ENCODE measurements at places on chromosomes 3 and 15.

DNA sequence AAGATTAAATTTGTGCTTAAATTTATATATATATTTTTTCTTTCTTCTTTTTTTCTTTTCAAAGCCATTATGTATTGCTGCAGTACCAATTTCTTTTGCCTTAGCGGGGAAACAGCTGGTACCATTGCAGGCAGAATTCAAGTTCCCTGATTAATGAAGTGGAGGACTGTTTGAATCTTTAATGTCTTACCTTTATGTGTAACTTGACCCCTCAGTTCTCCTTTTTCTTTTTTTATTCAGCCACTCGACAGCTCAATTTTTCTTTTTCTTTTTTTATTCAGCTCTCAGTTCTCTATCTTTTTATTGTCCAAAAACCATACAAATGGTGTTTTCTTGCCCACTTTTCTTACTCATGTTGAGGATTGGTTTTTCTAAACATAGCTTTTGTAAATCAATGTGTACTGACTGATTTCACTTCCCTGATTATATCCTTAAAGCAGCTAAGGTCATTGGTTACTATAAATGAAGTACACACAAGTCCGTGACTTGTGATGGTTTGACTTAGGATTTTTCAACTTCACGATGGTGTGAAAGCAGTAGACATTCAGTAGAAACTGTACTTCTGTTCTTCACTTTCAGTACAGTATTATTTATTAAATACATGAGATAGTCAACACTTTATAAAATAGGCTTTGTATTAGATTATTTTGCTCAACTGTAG is 22.8 kb downstream of the ATP2C1 start:
- DNase-seq = no peak

GRCh38 chr3:177726807-177727206 is 529.5 kb upstream of the TBL1XR1 start:
- no peak for DNase-seq

DNA sequence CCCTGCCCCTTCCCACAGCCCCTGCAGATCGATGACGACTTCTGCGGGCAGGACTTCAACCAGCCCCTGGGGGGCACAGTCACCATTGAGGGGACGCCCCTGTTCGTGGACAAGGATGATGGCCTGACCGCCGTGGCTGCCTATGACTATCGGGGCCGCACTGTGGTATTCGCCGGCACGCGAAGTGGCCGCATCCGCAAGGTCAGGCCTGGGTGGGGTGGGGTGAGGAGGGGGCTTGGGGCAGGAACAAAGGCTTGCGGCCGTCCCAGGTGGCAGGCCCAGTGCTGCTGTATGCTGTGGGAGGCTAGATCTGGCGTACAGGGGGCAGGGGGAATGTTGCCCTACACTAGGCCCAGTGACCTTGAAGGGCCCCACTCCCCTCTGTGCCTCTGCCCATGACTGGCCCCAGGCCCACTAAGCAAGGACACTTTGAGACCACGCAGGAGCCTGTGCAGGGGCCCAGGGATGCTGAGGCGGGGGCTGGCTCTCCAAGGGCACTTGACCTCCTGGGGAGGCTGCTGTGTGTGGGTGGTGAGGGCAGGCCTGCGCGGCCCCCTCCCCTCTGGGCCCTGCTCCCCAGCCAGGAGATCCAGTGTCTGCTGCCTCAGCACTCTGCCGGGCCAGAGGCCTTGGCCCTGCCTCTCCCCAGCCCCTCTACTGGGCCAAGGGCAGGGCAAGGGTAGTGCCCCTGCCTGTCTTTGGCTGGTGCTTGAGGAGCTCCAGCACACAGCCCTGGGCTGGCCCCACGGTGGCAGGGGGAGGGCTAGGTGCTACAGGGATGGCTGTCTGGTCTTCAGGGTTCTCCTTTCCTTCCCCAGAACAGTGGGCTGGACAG is 8.7 kb downstream of the PLXNA1 start:
- DNase-seq = no peak

DNA sequence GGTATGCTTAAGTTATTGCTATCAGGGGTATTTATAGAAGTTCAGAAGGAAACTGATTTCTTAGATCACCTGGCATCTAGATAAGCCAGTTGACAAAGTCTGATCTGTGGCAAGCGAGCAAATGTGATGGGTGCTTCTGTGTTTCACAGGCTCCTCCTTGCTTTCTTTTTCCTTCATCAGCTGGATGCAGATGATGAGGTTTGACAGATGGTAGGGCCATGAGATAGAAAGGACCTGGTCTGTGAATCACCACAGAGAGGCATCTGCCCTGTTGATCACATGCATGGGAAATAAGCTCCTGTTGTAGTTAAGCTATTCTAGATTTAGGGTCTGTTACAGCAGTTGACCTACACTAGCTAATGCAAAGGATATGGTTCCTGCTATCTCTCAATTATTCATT is 372.0 kb downstream of the NEK10 start:
- DNase-seq = no peak

- no peak for DNase-seq
Observed at GRCh38 chr15:83472151-83472550, 25.0 kb downstream of the SH3GL3 start.

DNA sequence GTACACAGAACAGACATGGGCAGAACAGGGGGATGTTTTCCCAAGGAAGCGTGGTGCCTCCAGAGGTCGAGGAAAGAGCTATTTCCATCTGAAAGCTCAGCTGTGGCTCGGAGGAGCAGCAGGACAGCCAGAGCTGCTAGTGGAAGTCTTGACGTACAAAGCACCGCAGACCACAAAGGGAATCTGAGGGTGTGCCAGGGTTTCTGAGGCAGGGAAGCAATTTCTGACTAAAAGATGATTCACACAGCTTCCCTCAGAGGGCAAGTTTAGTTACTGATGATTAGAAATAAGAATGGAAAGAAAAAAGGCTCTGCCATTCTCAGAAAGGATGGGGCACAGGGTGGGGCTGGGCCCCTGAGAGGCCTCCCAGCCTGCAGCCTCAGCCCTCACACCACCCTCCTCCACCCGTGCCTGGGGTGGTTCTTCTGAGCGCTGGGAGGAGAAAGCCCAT is 45.8 kb upstream of the SEC13 start:
- DNase-seq = peak; percentile 56

DNA sequence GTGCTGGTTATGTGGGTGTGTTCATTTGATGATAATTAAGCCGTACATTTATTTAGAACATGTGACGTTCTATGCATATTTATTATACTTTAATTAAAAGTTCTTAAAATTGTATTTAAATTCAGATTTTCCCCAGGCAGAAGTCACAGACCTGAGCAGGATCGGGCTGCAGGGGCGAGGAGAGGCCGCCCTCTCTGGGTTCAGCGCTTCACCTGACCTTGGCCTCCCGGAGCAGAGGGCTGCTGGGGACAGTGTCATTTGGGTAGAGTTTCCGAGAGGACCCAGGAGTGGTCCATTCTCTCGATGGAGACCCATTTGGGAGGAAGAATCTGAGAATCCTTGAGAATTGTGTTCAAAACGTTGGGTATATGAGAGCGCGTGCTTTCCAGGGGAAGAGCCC is 12.0 kb upstream of the TOPBP1 start:
- DNase-seq = no peak

- peak; percentile 25 for DNase-seq
Observed at GRCh38 chr15:48423896-48424475, 92.8 kb downstream of the DUT start.

- no peak for DNase-seq
Observed at GRCh38 chr3:183438735-183439134, 10.3 kb upstream of the MCF2L2 start.

DNA sequence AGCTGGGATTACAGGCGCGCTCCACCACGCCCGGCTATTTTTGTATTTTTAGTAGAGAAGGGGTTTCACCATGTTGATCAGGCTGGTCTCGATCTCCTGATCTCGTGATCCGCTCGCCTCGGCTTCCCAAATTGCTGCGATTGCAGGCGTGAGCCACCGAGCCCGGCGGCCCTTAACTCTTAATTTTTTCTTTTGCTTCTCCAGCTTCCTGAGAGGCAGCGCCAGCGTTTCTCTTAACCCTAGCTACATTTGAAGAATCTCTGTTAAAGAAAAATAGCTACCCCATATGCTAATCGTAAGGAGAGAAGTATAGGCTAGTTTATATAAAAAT is 465 bp upstream of the GK5 start:
- no peak for DNase-seq

DNA sequence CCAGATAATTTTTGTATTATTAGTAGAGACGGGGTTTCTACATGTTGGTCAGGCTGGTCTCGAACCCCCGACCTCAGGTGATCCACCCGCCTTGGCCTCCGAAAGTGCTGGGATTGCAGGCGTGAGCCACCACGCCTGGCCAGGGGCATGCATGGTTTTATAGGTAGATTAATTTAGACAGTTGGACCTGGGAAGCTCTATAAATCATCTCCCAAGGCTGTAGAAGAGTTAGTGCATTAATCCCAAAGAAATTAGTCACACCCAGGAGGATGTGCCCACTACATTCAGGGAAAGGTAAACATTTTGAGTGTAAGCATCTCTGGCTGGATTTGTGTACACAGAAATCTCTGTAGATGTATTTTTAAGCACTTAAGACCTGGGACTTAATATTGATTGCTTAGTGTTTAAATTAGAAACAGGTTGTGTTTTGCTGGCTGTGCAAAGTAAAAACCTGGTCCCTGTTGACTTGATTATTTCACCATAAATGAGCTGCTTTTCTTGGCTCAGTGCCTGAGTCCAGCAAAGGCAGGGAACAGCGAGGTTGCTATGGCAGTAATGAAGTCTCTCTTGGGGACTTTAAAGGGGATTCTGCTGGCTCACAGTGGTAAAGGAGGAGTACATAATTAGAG is 19.2 kb downstream of the EXOSC7 start:
- no peak for DNase-seq

- no peak for DNase-seq
Observed at GRCh38 chr15:50993598-50993997, 85.1 kb downstream of the AP4E1 start.

GRCh38 chr15:64447536-64448315 is 12.7 kb upstream of the ZNF609 start:
- no peak for DNase-seq

- DNase-seq = peak; percentile 34
Observed at GRCh38 chr3:47578119-47578632, 489 bp downstream of the CSPG5 start.

GRCh38 chr3:72830452-72831223 is 17.6 kb downstream of the SHQ1 start:
- no peak for DNase-seq

- no peak for DNase-seq
Observed at GRCh38 chr3:52076896-52077780, 20.8 kb upstream of the DUSP7 start.

DNA sequence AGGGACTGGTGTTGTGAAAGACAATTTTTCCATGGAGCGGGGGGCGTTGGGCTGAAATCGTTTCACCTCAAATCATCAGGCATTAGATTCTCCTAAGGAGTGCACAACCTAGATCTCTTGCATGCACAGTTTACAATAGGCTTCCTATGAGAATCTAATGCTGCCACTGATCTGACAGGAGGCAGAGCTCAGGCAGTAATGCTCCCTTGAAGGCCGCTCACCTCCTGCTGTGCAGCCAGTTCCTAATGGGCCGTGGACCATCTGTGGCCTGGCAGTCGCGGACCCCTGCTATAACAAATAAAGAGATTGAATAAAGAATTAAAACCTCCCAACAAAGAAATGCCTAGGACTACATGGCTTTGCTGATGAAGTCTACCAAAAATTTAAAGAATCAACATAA is 25.3 kb upstream of the ANKRD28 start:
- DNase-seq = no peak

GRCh38 chr15:94887391-94887790 is 656.0 kb downstream of the MCTP2 start:
- DNase-seq = no peak

DNA sequence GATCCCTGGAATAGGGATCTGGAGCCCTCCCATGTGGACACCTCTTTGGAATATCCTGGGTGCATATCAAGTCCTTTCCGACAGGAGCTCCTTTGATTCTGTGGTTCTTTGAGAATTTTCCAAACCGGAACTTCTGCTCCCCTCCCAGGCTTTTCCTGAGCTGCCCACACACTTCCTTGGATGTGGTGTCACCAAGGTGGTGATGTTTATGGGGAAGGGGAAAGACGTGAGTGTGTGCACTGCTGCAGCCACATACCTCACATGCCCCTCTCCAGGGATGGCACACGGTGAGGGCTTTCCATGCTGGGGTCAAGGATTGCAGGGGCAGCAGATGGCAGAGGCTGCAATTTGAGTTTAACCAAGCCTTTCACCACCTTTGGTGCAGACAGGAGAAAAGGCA is 27.9 kb upstream of the PSTPIP1 start:
- no peak for DNase-seq

DNA sequence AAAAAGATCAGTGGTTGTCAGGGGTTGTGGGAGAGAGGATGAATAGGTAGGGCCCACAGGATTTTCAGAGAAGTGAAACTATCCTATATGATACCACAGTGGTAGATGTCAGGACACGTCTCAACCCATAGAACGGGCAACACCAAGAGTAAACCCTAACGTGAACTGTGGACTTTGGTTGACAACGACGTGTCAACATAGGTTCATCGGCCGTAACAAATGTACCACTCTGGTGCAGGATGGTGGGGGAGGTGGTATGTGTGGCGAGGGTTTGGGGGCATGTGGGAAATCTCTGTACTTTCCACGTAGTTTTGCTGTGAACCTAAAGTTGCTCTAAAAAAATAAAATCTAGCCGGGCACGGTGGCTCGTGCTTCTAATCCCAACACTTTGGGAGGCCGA is 13.0 kb upstream of the PIGZ start:
- no peak for DNase-seq

DNA sequence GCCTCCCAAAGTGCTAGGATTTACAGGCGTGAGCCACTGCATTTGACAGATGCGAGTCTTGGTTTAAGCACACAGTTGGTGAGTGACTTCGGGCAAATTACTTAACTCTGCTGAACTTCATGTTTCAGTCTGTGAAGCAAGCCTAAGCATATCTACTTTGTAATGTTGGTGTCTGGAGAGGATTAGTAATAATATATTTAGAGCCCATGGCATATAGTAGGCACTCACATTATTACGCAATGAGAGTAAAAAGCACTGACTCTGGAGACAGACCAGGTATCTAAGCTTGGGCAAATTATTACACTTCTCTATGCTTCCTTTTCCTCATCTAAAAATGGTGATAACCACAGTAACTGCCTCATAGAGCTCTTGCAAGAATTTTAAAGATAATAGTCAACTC is 208.7 kb upstream of the P2RY1 start:
- DNase-seq = no peak

- no peak for DNase-seq
Observed at GRCh38 chr15:57198131-57198530, 178.2 kb upstream of the CGNL1 start.

DNA sequence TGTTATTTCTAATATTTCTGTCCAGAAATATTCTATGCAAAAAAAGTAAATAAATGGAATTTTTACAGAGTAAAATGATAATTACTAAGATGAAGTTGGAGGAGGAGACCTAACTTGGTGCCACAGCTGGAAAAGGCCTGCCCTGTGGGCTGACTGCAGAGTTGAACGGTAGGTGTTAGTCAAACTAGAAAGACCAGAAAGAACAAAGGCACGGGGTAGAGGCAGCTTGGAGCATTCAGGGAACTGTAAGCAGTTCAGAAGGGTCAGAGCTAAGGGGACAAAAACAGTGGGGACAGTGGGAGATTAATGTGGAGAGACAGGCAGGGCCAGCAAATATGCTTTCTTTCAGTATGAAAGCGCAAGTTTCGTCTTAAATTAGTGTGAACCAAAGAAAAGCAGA is 39.3 kb upstream of the PTPRG start:
- DNase-seq = no peak

GRCh38 chr3:42902257-42902656 is 3.7 kb upstream of the ZNF662 start:
- DNase-seq = no peak

- no peak for DNase-seq
Observed at GRCh38 chr3:155149494-155149893, 69.4 kb downstream of the MME start.

- no peak for DNase-seq
Observed at GRCh38 chr15:75356517-75356916, 9.7 kb downstream of the NEIL1 start.

Measured in suppressor macrophage treated with lipopolysaccharide for 4 hours (primary cell).